ENCODE measurements at places on chromosomes 16 and 17. TPM values are rescaled to one million over a fixed set of nuclear protein-coding genes. Genes with fewer than 3 reads are reported as not detected.

- no peaks in the 10 kb centered on the region for H3K27me3 ChIP-seq
- peaks cover 12% of the 10 kb centered on the region for H3K36me3 ChIP-seq
- peaks cover 20% of the 10 kb centered on the region for H3K4me1 ChIP-seq
- DNase-seq, result no peak
- peak overlapping the region; percentile 83 for H3K27ac ChIP-seq
- H3K4me3 ChIP-seq, result no peak overlapping the region
Observed at GRCh38 chr17:80859002-80859941, 132.4 kb upstream of the CHMP6 start.

The CCL5 gene
- 28.7 TPM for total RNA-seq

DNA sequence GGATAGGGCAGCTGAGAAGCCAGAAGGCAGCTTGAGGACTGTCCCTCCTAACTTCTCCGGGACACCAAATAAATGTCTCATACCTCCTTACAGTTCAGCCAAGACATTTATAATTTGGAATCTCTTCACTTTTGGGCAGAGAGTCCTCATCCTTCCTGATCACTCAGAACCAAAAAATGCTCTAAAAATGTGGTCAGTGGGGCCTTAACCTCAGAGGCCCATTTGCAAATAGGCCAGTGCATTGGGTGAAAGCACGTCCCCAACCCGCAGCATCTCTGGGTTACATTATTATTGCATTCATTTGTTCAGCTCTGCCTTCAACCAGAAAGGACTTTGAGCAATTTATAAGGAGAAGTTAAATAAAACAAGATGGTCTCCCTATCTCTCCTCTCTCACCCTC is 112.4 kb upstream of the IRX3 start:
- H3K36me3 ChIP-seq, result no peaks in the 10 kb centered on the region
- H3K27ac ChIP-seq, result no peak overlapping the region
- DNase-seq, result no peak

- no peak overlapping the region for H3K27ac ChIP-seq
- H3K4me1 ChIP-seq, result no peaks in the 10 kb centered on the region
- H3K27me3 ChIP-seq, result peaks cover 99% of the 10 kb centered on the region
- no peaks in the 10 kb centered on the region for H3K36me3 ChIP-seq
- H3K4me3 ChIP-seq, result no peak overlapping the region
Observed at GRCh38 chr16:86042996-86043725, 144.2 kb downstream of the IRF8 start.

- H3K27ac ChIP-seq, result peak overlapping the region; percentile 11
Observed at GRCh38 chr16:1543085-1543896, 9.8 kb downstream of the TMEM204 start.

DNA sequence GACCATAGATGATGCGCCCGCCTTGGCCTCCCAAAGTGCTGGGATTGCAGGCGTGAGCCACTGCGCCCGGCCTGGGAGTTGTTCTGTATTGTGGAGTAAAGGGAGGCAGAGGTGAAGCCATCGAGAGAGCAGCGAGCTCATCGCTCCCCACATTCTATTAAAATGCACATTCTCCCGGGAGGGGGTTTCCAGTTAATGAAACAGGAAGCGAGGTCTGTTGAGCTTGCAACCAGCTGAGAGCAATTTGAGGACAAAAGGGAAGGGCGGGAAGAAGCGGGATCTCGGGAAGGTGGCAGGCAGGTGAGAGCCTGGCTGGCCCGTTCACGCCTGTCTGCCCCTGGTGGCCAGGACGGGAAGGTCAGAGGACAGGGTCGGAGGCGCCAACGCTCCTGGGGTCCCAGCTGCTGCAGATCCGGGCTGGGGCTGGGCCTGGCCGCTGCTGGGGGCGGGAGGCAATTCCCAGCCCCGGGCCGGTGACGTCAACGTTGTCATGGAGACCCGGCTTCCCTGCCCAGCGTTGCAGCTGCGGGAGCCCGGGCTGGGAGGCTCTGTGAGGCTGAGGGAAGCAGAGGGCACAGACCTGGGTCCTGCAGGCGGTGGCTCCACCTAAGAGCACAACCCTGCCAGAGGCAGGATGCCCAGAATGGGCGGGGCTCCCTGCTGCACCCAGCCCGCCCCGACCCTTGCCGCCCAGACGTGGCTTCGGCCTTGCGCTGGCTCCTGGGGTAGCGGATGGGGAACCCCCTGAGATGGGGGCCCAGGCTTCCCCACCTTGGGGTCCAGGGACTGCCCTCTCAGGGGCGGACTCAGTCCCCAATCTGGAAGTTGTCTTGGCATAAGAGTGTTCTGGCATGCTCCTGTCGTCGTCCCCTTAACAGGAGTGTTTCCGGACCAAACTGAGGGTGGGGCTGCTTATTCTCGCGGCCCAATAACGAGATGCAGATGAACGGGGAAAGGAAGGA is 48.7 kb upstream of the PLCG2 start:
- H3K4me3 ChIP-seq, result peak overlapping the region; percentile 57
- H3K4me1 ChIP-seq, result peaks cover 14% of the 10 kb centered on the region

The LRRC3C gene
- not detected for total RNA-seq

GRCh38 chr16:15858921-15859668 is 2.3 kb upstream of the MYH11 start:
- H3K27ac ChIP-seq, result no peak overlapping the region
- H3K36me3 ChIP-seq, result no peaks in the 10 kb centered on the region
- H3K4me3 ChIP-seq, result no peak overlapping the region
- no peak for DNase-seq

- no peak overlapping the region for H3K4me3 ChIP-seq
- H3K27ac ChIP-seq, result no peak overlapping the region
- no peak for DNase-seq
Observed at GRCh38 chr17:8019166-8019565, 16.8 kb downstream of the GUCY2D start.

The C17orf78 gene
- not detected for total RNA-seq

GRCh38 chr17:19288453-19288852 is 51.3 kb downstream of the EPN2 start:
- no peak overlapping the region for H3K4me3 ChIP-seq
- DNase-seq, result no peak
- no peaks in the 10 kb centered on the region for H3K27me3 ChIP-seq
- H3K4me1 ChIP-seq, result no peaks in the 10 kb centered on the region
- H3K27ac ChIP-seq, result no peak overlapping the region

DNA sequence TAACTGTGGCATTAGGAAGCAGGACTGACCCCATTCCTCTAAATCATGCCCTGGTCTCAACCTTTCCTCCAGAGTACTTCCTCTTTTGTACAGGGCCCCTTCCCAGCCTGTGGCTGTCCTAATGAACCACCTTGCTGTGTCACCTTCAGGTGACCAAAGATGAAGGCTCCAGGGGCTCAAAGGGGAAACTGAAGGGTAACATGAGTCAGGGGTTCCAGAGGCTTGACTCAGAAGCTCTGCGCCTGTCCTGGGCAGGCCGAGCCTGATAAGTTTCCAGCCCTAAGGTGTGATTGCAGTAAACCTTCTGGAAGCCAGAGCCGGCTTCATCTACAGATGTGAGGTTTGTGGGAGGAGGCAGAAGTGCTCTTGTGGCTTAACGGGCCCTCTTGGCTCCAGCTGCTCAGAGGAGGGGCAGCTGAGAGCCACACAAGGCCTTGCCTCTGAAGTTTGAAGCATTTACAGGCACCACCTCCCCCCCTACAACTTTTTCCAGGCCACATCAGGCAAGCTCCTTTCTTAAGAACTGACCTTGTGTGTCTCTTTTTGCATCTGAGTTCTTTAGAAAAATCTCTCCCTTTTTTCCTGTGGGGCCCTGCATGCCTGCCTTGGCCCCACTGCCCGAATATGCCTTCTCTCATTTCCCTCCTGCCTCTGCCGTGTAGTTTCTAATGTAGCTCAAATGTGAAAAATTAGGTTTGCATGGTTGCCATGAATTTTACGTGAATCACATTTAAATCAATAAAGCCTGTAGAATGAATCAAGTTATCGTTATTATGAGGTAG is 149.9 kb downstream of the CLEC16A start:
- no peaks in the 10 kb centered on the region for H3K27me3 ChIP-seq
- no peak overlapping the region for H3K27ac ChIP-seq
- H3K36me3 ChIP-seq, result peaks cover 6% of the 10 kb centered on the region
- H3K4me1 ChIP-seq, result peaks cover 19% of the 10 kb centered on the region
- no peak overlapping the region for H3K4me3 ChIP-seq

The CES4A gene
- total RNA-seq, result not detected

- H3K4me1 ChIP-seq, result no peaks in the 10 kb centered on the region
- no peaks in the 10 kb centered on the region for H3K27me3 ChIP-seq
- no peak overlapping the region for H3K27ac ChIP-seq
- no peak for DNase-seq
- H3K4me3 ChIP-seq, result no peak overlapping the region
Observed at GRCh38 chr17:3022197-3022596, 41.2 kb downstream of the OR1D5 start.

GRCh38 chr16:81099958-81100357 is 3.8 kb upstream of the GCSH start:
- peaks cover 27% of the 10 kb centered on the region for H3K4me1 ChIP-seq
- H3K27me3 ChIP-seq, result no peaks in the 10 kb centered on the region
- DNase-seq, result no peak
- peaks cover 18% of the 10 kb centered on the region for H3K36me3 ChIP-seq

The OTOP3 gene
- total RNA-seq, result not detected

The SLC16A6 gene
- total RNA-seq, result 0.19 TPM

DNA sequence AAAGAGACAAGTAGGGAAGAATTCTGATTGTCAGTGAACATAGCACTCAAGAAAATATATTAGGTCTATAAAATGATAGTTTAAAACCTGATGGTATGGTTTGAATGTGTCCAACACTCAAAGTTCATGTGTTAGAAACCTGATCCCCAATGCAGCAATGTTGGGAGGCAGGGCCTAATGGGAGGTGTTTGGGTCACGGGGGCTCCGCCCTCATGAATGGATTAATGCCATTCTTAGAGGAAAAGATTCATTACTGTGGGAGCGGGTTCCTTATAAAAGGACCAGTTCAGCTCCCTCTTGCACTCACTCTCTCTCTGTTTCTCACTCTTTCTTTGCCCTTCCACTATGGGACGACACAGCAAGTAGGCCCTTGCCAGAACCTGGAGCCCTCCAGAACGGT is 41.5 kb upstream of the SLC47A1 start:
- no peak for DNase-seq
- no peak overlapping the region for H3K27ac ChIP-seq
- peaks cover 23% of the 10 kb centered on the region for H3K27me3 ChIP-seq
- H3K36me3 ChIP-seq, result no peaks in the 10 kb centered on the region
- H3K4me3 ChIP-seq, result no peak overlapping the region

GRCh38 chr16:21264571-21265036 is 13.5 kb downstream of the CRYM start:
- H3K4me3 ChIP-seq, result no peak overlapping the region
- DNase-seq, result no peak
- no peaks in the 10 kb centered on the region for H3K27me3 ChIP-seq

The ICAM2 gene
- total RNA-seq, result 3.6 TPM

GRCh38 chr16:17557949-17558348 is 87.2 kb upstream of the XYLT1 start:
- H3K27me3 ChIP-seq, result no peaks in the 10 kb centered on the region
- no peak overlapping the region for H3K27ac ChIP-seq
- H3K4me3 ChIP-seq, result no peak overlapping the region
- no peaks in the 10 kb centered on the region for H3K4me1 ChIP-seq
- no peak for DNase-seq

DNA sequence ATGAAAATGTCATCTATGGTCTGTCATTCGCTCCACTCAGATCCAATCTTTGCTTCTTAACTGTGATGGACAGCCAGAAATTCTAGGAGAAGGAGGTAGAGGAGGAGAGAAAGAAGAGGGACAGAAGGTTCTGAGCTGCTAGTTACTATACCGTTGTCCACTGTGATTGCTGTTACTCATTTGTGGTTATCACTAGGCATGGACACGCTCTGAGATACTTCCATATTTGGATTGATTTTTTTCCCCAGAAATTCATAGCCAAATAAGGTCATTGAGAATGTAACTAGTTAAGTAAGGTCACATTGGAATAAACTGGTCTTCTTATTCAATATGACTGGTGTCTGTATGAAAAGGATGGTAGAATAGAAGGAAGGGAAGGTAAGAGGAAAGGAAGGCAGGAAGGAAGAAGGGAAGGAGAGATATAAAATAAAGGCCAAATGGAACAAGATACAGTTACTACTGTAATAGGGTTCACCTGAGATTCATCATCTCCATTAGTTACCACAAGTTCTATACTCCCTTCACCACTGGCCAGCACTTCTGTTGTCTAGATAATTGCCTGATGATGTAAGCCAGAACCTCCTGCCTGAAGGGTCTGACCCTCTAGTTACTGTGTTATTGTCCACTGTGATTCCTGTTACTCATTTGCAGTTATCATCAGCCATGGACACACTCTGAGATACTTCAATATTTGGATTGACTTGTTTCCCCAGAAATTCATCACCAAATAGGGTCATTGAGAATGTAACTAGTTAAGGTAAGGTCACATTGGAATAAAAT is 2.9 kb downstream of the KRTAP9-7 start:
- peaks cover under 1% of the 10 kb centered on the region for H3K4me1 ChIP-seq
- no peak for DNase-seq
- H3K36me3 ChIP-seq, result no peaks in the 10 kb centered on the region
- no peak overlapping the region for H3K4me3 ChIP-seq
- H3K27me3 ChIP-seq, result no peaks in the 10 kb centered on the region

DNA sequence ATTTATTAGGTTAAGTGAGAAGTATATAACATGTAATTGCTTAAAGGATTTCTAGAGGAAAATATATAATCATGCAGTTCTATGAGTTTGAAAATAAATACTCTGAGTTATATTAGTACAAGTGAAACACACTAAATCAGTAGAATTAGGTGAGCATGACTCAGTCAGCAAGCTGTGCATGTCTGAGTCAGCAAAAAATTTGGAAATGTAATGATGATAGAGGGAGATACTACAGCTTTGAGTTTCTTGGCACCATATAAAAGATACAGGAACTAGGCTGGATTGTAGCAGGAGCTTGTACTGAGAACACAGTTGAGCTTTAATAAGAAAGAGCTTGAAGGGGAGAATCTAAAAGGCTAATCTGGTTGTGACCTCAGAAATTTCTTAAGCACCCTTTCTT is 1224.6 kb downstream of the CDH8 start:
- H3K27me3 ChIP-seq, result no peaks in the 10 kb centered on the region
- no peaks in the 10 kb centered on the region for H3K36me3 ChIP-seq
- H3K27ac ChIP-seq, result no peak overlapping the region
- H3K4me1 ChIP-seq, result no peaks in the 10 kb centered on the region
- DNase-seq, result no peak
- no peak overlapping the region for H3K4me3 ChIP-seq

DNA sequence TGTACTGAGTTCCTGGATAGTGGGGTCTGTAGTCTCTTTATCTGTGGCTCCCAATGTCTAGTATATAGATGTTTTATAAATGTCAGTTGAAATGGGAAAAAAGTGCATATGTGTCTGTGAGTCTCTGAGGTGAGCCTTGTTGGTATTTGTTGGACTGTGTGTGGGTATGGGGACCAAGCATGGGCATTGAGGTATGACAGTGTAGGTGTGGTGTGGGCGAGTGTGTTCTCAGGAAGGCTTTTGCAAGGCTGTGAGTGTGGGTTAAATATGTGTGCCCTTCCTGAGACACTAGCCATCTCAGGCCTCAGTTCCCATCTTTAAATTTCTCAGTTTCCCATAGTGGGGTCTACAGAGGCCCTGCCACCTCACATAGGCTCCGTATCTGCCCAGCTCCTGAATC is 440.2 kb upstream of the CCL2 start:
- no peak overlapping the region for H3K27ac ChIP-seq
- no peaks in the 10 kb centered on the region for H3K36me3 ChIP-seq
- peaks cover 76% of the 10 kb centered on the region for H3K27me3 ChIP-seq
- no peaks in the 10 kb centered on the region for H3K4me1 ChIP-seq
- no peak overlapping the region for H3K4me3 ChIP-seq

The CCR7 gene
- not detected for total RNA-seq

The MYH1 gene
- not detected for total RNA-seq

The AMZ2 gene
- 62.2 TPM for total RNA-seq

The C1QL1 gene
- total RNA-seq, result 1.3 TPM
